ENCODE measurements at places on chromosomes 6 and 20.

DNA sequence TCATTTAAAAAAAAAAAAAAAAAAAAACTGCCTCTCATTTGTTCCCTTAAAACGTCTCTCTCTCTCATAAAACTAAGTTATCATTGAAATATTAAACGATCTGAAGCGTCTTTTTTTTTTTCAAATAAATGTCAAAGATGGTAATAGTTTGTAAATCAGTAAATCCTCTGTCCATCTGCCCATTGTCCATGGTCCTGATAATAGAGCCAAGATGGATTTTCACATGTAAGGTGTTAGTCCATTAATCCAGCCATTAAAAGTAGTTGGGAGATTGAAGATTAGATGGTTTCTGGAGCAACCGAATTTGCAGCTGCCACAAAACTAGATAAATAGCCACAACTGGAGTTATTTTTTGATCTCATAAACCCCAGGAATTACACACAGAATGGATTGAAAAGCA lies 145.8 kb upstream of the SNX9 start:
- no peak for DNase-seq

DNA sequence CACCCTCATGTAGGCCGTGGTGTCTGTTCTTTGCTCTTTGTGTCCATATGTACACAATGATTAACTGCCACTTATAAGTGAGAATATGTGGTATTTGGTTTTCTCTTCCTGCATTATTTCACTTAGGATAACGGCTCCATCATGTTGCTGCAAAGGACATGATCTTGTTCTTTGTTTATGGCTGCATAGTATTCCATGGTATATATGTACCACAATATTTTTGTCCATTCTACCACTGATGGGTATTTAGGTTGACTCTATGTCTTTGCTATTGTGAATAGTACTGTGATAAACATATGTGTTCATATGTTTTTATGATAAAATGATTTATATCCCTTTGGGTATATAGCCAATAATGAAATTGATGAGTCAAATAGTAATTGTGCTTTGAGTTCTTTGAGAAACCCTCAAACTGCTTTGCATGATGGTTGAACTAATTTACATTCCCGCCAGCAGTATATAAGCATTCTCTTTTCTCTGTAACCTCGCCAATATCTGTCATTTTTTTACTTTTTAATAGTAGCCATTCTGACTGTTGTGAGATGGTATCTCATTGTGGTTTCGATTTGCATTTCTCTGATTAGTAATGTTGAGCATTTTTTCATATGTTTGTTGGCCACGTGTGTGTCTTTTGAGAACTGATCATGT lies 174.4 kb upstream of the NT5E start:
- no peak for DNase-seq

DNA sequence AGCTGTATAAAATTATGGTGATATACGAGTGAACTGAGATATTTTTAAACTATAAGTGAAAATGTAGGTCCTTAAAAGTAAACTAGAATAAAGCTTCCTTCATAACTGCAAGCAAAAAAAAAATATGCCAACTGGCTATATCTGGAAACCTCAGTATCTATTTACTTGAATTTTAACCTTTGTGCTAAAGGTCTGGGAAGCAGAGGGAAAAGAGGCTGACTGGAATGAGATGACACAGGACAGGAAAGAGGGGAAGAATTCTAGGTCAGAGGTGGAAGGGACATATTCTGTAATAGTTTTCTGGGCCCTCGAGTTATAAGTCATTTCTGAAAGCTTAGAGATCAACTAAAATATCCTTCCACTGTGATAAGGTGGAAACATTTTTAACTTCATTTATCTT lies 46.8 kb downstream of the AIG1 start:
- no peak for DNase-seq

DNA sequence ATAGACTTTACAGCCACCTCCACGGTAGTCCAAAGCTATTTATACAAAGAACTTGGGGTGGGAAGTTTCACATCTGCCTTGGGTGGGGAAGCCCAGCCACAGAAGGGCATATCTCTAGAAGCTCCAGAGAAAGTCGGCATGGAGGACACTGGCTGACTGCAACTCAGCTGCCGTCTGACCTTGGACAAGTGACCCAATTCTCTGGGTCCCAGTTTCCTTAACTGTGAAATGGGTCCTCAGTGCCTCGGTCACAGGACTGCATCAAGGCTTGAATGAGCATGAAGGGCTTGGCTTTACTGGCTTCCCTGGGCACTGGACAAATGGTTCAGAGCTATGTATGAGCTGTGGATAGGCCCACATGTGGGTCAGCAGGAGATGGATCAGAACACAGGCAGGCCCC lies 58.6 kb downstream of the NOL4L start:
- DNase-seq = no peak

GRCh38 chr6:106694343-106694742 lies 65.0 kb downstream of the QRSL1 start:
- no peak for DNase-seq

GRCh38 chr6:35209622-35210247 lies 4.0 kb upstream of the SCUBE3 start:
- DNase-seq = no peak

GRCh38 chr6:110083875-110084585 lies 95.4 kb downstream of the WASF1 start:
- no peak for DNase-seq

DNA sequence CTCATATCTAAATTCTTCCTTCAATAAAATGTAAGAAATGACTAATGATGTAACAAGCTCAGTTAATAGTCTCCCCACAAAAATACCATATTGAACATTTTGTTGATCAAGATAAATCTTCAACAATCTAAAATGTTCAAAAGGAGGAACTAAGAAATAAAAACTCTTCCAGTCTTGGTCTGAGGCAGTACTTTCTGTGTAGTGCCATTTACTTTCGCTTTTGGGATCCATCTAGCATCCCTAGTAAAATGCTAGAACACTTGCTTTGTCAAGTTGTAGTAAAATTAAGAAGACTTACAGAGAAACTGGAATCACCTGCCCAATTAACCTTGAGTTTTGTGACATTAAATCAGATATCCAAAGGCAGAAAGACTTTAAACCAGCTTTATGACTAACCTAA lies 246.4 kb downstream of the KHDRBS2 start:
- no peak for DNase-seq

DNA sequence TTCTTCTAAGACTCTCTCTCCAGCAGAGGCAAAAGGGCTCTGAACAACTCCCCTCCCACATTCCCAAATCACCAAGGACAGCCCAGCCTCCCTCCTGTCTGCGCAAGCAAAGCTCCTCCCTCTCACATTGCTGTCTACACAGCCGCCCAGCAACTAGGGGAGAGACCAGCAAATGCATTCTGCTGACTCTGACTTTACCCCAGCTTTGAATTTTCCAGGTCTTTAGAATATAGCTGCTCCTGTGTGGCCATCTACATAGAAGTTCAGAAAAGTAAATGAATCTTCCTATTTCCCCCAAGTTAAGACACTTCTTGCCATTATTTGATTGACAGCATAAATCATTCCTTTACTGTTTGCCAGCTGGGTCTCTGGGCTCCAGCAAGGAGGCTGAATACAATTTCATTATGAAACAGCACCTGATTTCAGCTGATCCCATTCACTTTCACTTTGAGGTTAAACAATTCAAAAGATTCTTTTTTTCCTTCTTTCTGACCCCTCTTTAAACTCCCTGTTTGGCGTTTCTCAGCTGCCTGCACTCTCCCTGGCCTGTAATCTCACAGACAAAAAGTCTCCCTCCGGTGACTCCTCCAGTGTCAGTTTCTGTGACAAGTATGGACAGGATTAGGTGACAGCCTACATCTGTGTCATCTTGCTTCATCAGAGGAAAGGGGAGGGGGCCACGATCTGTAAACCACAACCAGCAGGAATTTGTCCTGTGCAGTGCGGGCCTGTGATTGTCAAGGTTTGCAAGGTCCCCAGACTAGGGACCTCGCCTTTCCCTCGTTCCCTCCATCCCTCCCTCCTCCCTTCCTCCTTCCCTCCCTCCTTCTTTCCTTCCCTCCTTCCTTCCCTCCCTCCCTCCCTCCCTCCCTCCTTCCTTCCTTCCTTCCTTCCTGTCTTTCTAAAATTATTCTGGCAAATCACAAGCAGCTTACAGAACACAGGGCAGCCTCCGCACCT lies 205.6 kb upstream of the RIN2 start:
- peak; percentile 21 for DNase-seq

- no peak for DNase-seq
Observed at GRCh38 chr20:17036541-17036940, 190.3 kb upstream of the PCSK2 start.

- no peak for DNase-seq
Observed at GRCh38 chr6:88111991-88112390, 54.2 kb downstream of the CNR1 start.

DNA sequence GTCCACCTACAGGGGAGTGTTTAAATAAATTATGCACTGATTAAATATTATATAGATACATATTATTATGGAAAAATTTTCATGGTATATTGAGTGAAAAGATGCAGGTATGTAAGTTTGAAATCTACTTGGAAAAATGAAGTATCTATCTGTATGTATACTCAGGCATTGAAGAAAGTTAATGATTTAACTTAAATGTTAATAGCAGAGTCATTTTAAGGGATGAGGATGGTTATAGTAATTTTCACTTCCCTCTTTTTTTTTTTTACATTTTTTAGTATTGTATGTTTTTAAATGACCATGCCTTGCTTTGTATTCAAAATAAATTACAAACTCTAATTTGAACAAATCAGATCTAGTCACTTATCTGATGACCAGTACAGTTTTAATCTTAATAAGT lies 43.2 kb upstream of the NOTCH4 start:
- no peak for DNase-seq

DNA sequence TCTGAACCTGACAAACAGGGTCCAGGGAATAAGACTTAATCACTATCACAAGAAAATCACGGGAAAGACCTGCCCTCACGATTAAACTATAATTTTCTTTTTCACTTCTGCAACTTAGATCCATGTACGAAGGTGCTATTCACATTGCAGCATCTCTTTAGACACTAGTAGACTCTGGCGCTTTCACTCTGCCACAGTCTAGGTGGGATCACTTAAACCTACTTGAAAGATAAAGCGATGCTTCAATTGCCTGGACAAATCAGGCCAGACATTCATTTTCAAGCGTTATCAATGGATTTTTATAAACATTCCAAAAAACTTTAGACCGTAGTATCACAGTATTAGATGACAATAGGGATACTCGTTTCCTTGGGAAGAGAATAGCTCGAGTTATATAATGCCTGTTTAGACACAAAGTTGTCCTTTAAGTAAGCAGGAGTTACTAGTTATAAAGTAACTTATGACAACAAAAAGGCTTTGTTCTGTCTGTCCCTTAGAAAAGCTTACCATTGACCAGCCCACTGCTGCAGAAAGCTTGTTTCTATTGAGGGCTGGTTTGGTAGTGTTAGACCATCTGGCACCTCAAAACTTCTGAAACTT lies 367.3 kb downstream of the UTRN start:
- DNase-seq = no peak

DNA sequence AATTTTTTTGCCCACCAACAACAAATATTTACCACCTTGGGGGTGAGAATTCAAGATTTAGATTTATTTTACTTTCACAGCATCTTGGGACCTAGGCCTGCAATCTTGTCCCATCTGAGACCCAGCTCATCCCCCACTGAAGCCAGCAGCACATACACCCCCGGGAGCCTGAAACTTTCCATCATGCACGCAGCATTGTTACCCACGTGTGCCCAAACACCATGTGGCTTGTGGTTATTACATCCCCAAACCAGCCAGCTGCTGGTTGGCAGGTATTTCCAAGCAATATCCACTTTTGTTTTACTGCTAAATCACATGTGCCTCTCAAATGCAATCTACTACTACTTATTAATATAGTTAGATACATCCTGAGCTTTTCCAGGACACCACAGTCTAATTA lies 149.3 kb upstream of the NT5E start:
- no peak for DNase-seq

- no peak for DNase-seq
Observed at GRCh38 chr20:6703656-6704055, 63.8 kb upstream of the BMP2 start.

GRCh38 chr20:62523473-62524203 lies 47.8 kb upstream of the GATA5 start:
- no peak for DNase-seq

- peak; percentile 93 for DNase-seq
Observed at GRCh38 chr6:82875573-82876185, 190.0 kb downstream of the UBE3D start.

DNA sequence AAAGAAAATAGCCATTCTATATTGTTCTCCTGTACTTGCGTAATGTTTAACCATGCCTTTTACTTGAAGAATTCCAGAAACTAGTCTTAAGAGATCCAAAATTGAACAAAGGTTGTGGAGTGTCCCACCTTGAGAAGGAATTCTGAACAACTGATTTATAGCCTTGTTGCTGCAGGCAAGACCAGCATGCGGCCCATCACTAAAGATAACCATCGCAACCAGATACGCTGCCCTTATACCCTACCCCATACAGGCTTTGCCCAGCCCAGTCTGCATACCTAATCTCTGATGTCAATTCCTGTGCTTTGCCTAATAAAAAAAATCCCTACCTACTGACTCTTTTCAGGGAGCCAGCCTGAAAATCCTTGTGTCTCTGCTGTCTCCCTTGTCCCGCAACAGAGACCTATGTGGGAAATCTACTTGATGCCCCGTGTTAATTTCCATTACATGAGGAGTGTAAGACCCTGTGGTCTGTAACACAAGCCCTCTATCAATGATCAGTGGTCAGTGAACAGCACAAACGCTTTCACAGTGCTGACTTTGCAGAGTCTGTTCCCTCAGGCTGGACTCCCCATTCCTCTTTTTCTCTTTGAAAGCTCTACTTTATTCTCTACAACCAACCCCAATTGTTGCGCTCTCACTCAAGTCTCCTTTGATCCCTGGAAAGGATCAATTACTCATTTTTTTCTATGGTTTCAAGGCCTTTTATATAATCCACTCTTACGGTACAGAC lies 125.7 kb upstream of the BTBD3 start:
- peak; percentile 78 for DNase-seq

- no peak for DNase-seq
Observed at GRCh38 chr20:37284691-37285161, 4.7 kb upstream of the MANBAL start.

GRCh38 chr6:107806691-107807090 lies 17.4 kb downstream of the SCML4 start:
- no peak for DNase-seq

DNA sequence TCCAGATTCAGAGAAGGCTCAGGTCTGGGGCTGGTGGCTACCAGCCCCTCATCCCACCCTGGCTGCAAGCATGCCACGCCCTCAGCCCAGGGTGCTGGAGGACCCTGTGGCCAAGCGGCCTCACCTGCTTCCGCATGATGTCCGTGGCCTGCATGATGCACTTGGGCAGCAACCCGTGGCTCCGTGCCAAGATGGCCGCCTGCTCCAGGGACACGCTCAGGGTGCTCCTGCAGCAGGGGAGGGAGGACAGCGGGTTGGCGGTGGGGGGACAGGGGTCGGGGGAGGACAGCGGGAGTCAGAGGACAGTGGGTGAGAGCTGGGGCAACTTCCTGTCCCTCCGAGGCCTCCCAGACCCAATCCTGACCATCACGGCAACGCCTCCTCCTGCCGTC lies 200.1 kb downstream of the PREX1 start:
- DNase-seq = no peak

GRCh38 chr20:58071298-58071697 lies 157.2 kb downstream of the ANKRD60 start:
- DNase-seq = no peak

Measured in mammary epithelial cell (primary cell).